ENCODE measurements at places on chromosomes 1 and 21. TPM values are rescaled to one million over a fixed set of nuclear protein-coding genes. Genes with fewer than 3 reads are reported as not detected.

The HECTD3 gene
- 35.9 TPM for polyA plus RNA-seq

The C1orf122 gene
- 26.9 TPM for polyA plus RNA-seq

DNA sequence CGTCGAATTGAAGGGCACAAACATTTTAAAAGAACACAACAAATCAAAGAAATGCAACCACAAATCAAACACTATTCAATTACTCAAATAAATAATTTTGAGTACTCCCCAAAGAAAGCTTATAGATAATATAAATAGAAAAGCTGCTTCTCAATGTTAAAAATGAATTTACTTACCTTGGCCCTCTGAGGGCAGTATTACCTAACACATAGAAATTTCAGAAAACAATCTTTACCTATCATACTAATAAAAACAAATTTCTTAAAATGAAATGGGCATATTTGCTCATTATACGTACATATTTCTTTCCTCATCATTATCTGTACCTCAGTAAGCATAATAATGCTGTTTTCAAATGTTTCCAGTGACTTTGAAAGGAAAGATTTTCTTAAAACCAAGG lies 141.8 kb downstream of the AKT3 start:
- no peaks in the 10 kb centered on the region for H3K36me3 ChIP-seq
- peaks cover 2% of the 10 kb centered on the region for H3K4me1 ChIP-seq

GRCh38 chr1:2320760-2321667 lies 70.3 kb downstream of the MORN1 start:
- H3K4me3 ChIP-seq = no peak overlapping the region
- H3K4me1 ChIP-seq = no peaks in the 10 kb centered on the region
- DNase-seq = no peak

DNA sequence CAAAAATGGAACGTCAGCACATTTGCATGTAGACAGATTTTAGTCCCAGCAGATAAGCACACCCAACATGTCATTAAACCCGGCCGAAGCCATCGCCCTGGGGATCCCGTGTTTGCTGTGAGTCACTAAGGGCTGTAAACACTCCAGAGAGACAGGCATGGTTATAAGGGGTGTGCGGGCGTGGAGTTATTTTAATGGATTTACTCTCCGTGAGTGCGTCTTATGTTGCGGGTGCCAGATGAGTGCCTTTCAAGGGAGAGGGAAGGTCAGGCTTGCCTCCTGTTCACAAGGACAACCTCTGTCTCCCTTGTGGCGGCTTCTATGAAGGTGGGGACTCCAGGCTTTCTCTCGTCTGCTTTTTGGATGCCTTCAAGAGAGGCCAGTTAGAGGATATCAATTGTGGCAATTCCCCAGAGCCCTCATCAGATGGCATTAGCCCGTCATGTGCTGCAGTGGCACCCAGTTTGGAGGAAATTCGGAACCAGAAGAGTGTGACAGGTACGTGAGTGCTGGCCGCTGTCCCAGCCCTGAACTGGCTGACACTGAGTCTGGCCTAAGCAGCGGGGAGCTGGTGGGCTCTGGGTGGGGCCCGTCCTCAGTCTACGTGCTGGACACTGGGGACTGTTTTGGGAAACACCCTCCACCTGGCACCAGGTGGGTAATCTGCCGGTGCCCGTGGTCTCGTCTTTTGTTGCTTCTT lies 223.8 kb upstream of the TMEM51 start:
- H3K4me3 ChIP-seq = no peak overlapping the region
- DNase-seq = peak; percentile 87
- H3K36me3 ChIP-seq = no peaks in the 10 kb centered on the region
- H3K4me1 ChIP-seq = no peaks in the 10 kb centered on the region
- H3K27me3 ChIP-seq = no peaks in the 10 kb centered on the region
- H3K27ac ChIP-seq = no peak overlapping the region

All from lung (tissue), 17 donors.